ENCODE measurements at places on chromosomes 3 and 15.

GRCh38 chr15:44366971-44367370 lies 60.5 kb upstream of the CTDSPL2 start:
- no peak for DNase-seq

- no peak for DNase-seq
These were observed 309.6 kb upstream of the KCNH8 start for GRCh38 chr3:18838758-18839157.

- no peak for DNase-seq
These were observed 10.1 kb upstream of the AVEN start for GRCh38 chr15:34049112-34049511.

- DNase-seq, result no peak
These were observed 81.1 kb downstream of the SOX14 start for GRCh38 chr3:137845194-137845593.

DNA sequence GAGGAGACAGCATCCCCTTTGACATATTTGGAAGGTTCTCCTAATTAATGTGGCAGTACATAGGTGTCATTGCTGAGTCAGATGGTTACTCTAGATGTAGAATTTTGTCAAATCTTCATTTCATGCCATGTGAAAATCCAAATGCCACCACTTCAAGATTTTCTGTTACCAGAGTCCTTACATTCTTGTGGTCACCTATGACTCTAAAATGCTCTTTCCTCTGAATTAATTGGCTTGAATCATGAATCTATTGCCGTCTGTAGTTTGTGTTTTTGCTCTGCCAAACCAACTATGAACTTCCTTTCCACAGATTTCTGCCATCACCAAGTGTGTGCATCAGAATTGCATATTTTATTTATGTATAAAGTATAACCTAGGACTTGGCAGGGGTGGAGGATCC lies 269.4 kb upstream of the ZPLD1 start:
- peak; percentile 10 for DNase-seq

GRCh38 chr15:100259266-100259665 lies 82.5 kb downstream of the ADAMTS17 start:
- DNase-seq, result no peak

- DNase-seq, result no peak
These were observed 83.4 kb downstream of the SLCO3A1 start for GRCh38 chr15:91936927-91937326.

GRCh38 chr3:134380249-134380648 lies 6.0 kb upstream of the AMOTL2 start:
- no peak for DNase-seq

GRCh38 chr3:159252772-159253384 lies 451.0 kb downstream of the MFSD1 start:
- DNase-seq, result no peak

DNA sequence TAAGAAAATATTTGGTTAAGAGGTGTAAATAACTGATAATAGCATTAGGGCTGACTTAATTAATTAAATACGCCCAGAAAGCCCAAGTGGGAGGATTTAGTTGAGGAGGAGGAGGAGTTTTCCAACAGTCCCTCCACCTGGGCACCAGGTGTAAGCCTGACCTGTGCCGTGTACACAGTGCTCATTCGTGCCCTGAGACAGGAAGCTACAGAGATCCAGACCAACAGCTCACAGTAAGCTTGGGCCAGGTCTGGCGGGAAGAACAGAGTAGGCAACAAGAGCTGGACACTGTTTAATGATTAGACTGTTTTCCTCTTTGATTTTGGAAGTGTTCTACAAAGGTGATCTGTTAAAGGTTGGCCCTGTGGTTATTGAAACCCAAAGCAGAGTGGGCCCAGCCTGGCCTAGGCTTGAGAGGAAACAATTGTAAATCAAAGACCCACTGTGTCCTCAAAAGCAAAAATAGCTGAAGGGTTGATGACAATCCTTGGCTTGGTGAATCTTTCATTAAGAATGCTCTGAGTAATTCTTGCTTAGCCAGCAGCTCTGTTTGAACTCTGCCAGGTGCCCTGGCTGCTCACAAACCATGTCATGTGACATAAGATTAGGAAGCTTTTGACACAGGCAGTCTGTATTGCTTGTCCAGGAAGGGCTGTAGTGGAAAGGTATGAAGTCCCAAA lies 13.8 kb downstream of the SQOR start:
- DNase-seq, result peak; percentile 64

DNA sequence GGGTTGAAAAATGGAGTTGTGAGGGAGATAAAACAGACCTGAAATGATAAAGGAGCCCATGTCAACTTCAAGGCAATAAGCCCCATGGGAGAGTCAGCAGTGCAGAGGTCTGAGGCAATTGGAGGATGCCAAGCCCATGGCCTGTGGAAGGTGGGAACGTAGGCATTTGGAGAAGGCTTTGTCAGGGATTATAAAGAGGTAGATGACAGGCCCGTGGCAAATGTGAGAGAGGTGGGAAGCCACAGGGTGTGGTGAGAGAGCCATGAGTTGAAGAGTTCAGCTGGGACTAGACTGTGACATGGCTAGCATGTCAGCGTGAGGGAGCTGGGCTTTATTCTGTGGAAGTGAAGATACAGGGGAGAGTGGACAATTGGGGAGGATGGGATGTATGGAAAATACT lies 35.4 kb downstream of the MFSD1 start:
- DNase-seq, result no peak

GRCh38 chr3:43062564-43063040 lies 43.3 kb downstream of the POMGNT2 start:
- no peak for DNase-seq

DNA sequence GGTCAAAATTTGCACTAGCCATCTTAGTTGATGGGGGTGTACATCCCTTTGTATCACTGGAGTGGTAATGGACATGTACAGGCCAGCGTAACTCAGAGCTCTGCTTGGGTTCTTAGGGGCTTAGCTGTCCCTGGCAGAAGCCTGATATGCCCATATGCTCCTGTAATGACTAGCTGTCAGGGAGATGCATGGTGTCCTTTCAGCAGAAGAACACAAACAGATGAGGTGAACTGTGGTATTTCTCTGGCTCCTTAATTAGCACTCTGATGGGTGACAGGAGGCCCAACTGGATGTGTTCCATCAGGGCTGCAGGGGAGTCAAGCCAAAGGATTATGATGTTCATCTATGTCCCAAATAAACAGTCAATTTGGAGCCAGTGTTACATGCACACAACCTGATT lies 774.5 kb downstream of the AGBL1 start:
- DNase-seq, result no peak

DNA sequence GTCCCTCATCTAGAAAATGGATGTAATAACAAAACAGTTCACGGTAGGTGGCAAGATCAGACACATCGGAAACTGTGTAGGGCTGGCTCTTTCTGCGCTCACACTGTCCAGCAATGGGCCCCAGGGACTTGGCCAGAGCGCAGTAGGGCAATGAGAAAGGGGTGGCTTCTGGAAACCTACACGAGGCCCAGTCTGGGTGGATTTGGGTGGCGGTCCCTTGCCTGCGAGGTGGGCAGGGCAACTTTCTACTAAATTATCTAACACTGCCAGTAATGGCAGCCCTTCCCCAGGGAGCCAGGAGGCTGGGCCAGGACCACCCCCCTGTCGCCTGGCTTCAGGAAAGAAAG lies 2.1 kb upstream of the TNK2 start:
- no peak for DNase-seq

DNA sequence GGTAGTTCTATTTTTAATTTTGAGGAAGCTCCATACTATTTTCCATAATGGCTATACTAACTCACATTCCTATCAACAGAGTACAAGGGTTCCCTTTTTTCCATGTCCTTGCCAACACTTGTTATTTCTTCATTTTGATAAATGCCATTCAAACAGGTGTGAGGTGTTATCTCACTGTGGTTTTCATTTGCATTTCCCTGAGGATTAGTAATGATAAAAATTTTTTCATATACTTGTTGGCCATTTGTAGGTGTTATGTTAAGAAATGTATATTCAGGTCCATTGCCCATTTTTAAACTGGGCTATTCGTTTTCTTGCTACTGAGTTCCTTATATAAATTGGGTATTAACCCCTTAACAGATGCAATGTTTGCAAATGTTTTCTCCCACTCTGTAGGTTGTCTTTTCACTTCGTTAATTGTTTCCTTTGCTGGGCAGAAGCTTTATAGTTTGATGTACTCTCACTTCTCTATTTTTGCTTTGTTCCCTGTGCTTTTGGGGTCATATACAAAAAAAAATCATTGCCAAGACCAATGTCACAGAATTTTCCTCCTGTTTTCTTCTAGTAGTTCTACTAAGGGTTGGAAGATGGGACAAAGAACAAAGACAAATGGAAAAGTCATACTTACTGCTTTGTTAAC lies 11.0 kb upstream of the VPS39 start:
- DNase-seq, result no peak

GRCh38 chr15:84834969-84835368 lies 17.8 kb downstream of the ALPK3 start:
- DNase-seq, result no peak

DNA sequence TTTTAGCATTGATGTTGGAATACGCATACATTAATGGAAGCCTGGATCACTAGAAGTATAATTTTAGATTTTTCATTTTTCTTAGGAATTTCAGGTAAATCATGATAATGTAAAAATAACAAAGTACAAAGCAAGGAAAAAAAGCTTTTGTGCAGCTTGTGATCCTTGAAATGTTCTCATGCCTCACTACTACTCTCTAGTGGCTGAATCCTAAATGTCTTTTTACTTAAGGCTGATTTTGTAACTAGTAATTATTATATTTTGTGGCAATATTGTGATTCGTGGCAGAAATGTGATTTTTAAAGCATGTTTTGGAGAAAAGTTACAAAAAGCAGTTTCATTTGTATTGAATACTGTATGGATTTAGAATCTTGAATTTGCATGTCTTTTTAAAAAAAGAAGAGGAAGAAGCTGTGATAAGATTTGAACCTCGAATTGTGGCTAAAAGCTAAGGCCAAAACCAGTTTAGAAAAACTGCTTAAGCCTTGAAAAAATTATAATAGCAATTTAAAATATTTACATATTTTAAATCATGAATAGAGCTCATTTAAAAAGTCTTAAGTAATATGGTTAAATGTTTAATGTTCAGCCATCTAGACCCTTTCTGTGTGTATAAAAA lies 39.0 kb downstream of the U2SURP start:
- DNase-seq, result no peak

GRCh38 chr15:76572983-76573314 lies 236.4 kb downstream of the ISL2 start:
- no peak for DNase-seq

GRCh38 chr15:77810130-77810571 lies 177.4 kb upstream of the LINGO1 start:
- DNase-seq, result no peak

GRCh38 chr3:170383567-170383966 lies 26.1 kb downstream of the SKIL start:
- DNase-seq, result peak; percentile 38

DNA sequence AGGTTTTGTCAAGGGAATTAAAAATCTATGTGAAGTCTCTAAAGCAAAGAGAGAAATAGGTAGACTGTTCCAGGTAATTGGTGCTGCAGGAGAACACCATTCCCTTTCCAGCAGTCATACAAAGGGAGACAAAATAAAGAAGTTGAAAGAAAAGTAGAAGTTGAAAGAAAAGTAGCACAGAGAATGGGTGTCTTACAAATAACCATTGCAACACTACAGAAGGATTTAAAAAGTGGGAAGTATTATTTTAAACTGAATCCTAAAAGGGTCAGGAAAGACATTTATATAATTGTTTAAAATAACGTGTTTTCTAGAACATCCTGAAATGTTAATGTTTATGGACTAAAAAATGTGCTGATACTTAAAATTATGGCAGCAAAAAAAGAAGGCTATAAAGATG lies 223.8 kb downstream of the RSRC1 start:
- DNase-seq, result no peak

DNA sequence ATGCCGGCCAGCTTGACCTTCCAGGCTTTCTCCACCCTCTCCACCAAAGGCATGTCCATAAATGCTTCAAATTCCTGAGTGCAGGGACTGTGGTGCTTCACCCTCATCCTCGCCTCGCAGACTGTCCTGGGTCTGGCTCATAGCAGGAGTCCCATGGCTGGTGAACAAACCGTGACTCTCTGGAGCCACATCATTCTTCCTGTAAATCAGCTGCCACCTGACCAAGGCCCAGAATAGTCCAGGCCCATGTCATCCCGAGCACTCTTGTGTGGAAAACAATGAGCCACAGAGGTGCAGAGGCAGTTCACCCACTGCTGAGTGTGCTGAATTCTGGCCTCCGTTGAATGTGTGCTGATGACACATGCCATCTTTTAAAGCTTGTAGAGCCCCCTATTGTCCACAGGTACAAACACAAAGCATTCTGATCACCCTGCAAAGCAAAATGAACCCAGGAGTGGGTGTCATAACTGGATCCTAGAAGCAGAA lies 68.6 kb downstream of the ABHD5 start:
- peak; percentile 63 for DNase-seq

DNA sequence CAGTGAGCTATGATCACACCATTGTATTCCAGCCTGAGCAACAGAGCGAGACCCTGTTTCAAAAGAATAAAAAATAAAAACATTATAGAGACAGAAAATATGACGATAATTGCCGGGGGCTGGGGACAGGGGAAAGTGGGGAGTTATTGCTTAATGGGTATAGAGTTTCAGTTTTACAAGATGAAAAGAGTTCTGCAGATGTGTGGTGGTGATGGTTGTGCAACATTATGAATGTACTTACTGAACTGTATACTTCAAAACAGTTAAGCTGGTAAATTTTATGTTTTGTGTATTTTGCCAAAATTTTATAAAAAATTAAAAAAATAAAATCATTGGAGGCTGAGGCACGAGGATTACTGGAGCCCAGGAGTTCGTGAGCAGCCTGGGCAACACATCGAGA lies 24.8 kb upstream of the ZNF774 start:
- DNase-seq, result no peak

DNA sequence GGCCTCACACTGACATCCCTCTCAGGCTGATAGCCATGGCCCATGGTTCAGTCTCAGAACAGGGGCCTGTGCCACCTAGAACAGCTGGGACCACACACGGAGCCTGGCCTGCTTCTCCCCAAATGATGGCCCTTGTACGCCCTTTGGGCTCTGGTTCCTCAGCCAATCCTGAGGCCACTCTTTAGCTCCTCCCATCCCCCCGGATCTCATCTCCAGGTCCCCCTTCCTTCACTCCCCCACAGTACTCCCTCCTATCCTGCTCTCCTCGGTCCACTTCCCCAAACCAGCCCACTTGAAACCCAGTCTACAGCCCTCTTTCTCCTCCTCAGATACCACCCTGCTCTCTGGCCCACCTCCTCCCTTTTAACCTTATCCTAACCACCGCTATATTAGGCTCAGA lies 17.8 kb upstream of the ZFYVE19 start:
- DNase-seq, result no peak

DNA sequence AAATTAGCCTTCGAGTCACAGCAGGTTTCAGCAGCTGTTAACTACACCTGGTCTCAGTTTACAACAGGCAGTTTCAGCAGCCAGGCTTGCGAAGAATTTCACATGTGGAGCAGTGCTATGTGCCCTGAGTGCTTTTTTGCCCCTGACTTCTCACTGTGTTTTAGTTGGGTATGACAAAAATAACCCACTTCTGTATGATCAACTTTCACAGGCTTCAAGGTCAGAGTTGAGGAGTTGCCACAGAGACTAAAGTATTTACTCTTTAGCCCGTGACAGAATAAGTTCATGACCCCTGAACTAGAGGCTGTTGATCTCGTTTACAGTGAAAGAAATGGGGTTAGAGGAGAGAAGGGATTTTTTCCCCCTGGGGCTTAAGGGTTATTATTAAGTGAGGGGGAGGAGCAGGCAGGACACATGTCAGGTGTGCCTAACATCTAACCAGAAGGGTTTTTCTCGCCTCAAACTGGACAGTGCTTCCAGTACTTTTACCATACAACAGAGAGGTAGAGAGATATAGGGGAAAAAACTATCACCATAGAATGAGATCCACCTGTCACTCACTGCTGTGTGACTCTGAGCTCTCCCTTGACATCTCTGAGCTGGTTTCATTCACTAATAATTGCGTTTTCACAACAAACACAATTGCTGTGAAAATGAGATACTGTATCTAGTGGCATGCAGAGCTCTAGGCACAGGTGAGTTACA lies 14.0 kb upstream of the TOPBP1 start:
- DNase-seq, result no peak
